T-cell (primary cell): ENCODE measurements at places on chromosomes 11 and 22.

DNA sequence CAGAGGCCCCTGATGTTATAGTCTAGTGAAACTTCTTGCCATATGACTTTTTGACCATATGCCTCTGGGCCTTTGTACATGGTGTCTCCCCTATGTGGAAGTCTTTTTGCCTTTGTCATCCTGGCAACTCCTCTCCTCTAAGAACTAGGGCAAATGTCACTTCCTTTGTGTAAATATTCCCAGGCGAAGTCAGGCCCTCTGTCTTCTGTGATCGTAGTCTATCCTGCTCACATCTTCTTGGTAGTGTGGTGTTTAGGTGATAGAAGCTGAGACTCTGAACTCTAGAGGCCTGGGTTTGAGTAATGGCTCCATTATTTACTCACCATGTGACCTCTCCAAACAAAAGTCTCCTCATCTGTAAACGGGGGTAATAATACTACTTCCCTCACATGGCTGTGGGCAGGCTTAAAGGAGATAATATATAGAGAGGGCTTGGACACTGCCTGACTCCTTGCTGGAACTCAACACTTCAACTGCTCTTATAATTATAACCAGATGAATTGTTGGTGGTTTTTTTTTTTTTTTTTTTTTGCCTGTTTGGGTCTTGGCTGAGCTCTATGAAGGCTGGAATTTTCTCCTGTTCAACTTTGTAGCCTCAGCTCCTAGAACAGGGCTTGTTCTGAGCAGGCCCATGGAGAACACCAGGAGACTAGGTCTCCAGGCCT lies 43.8 kb downstream of the INSC start:
- DNase-seq = no peak

DNA sequence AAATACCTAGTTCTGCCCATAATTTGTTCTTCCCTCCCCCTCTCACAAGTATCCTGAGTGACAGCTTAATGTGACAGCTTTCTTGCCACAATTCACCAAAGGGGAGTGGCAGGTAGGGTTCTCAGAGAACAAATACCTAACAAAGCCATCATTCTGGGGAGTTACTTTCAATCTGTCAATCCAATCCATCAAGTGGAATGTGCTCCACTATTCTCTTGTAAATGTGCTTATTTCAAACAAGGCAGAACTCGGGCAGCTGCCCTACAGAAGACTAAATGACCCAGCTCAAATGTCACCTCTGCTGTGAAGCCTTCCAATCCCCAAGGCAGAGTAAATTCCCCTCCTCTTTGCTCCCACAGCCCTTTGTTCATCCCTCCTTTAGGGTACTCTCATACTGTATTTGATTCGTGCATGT lies 27.8 kb downstream of the LGR4 start:
- DNase-seq = no peak

DNA sequence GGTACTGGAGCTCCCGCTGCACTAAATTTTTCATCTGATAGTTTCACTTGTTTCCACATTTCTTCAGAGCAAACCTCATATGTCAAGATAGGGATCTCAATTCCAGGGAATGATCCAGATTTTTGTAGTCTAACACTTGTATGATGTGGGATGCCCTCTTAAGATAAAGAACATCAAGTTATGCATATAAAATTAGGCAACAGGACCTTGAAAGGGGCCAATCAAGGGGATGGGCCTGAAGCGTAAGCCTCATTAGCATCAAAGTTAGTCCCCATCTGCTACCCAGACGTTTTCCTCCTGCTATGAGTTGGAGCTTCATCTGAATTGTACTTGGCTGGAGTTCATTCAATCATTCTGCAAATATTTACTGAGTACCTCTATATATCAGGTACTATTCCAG lies 17.5 kb downstream of the PDGFD start:
- DNase-seq = no peak

- DNase-seq = no peak
Measured at GRCh38 chr22:20448630-20449029, 11.0 kb upstream of the SCARF2 start.

DNA sequence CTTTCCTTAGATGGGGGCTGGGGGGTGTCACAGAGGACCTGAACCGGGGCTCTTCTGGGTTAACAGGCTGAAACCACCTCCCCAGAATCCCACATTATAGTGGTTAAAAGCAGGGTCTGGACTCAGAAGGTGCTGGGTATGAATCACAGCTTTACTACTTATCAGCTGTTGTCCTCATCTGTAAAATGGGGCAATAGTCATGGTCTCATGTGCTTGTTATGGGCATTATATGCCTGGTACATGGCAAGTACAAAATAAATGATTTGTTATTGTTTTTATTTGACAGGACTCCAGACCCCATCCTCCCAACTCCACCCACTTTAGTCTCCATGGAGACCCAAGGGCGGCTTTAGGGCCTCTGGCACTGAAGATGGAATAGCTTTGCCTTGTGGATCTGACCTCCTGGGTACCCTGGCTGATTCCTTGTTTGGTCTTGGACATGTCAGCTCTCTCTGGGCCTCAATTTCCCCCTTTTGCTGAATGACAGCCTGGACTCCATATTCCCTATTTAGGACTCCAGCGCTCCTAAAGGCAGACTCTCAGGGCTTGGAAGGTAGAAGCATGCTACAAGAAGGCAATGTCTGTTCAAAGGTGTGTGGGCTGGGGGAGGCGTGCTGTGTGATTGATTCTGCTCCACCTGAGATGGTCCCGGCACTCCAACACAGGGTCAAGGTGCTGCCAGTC lies 812 bp upstream of the SMTN start:
- DNase-seq = no peak

DNA sequence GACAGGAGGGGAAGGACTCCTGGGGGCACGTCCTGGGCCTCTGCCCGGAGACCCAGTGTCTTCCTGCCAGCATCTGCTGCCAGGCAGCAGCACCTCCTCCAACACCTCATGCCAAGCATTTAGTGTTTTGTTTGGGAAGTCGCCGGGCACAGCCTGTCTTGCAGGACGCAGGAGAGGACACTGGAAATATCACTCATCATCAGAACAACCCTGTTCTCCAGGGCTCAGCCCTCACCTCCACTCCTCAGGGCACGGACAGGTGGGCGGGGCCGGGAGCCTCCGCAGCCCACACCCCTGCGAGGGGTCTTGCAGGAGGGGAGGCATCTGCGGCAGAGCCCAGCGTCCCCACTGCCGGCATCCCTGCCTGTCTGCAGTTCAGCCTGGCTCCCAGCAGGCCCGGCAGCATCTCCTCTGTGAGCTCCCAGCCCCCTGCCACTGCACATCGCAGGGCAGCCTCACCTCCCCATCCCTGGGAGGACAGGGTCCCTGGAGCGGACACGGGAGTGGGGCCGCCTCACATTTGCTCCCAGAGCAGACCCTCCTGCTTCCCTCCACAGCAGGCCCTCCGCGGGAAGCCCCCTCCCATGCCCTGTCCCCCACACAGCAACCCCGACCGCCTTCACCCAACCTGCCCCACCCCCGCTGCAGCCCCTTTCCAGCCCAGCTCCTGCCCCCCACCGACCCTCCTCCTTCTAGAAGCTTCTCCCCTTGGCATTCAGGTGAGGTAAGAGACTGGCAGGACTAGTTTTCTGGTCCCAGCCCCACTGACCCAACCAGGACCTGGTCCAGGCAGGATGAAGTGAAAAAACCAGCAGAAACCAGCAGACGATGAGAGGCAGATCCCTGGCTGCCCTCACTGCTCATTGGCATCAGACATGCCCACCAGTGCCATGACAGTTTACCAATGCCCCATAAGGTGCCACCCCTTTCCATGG lies 72.7 kb downstream of the BRD1 start:
- DNase-seq = no peak

GRCh38 chr11:44305470-44306051 lies 4.4 kb downstream of the ALX4 start:
- no peak for DNase-seq

GRCh38 chr22:47337161-47337621 lies 574.7 kb downstream of the TBC1D22A start:
- no peak for DNase-seq

GRCh38 chr22:37284126-37284804 lies 2.0 kb downstream of the CYTH4 start:
- DNase-seq = no peak

GRCh38 chr11:24779791-24780190 lies 282.9 kb downstream of the LUZP2 start:
- no peak for DNase-seq

GRCh38 chr11:83174008-83174407 lies 17.1 kb downstream of the PCF11 start:
- no peak for DNase-seq

DNA sequence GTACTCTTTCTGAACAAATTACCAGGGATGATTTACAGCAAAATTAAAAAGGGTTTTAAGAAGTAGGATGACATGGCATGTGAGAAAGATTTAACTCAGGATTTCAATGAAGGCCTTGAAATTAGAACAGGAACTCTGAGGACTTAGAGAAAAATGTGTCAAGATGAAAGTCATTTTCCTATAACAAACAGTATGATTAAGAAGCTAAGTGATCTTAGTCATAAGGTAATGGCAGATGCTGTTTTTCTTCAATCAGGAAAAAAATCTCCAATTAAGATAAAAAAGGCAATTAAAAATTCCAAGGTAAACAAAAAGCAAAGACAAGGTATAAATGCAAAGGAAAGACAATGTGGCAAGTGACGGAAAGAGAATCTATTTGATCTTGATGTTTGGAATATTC lies 73.5 kb downstream of the GAB2 start:
- no peak for DNase-seq
